ENCODE measurements at places on chromosomes 16 and 17.

- DNase-seq, result no peak
Measured at GRCh38 chr16:86294535-86295196, 215.7 kb upstream of the FOXF1 start.

- peak; percentile 51 for DNase-seq
Measured at GRCh38 chr16:2482708-2483534, 8.0 kb downstream of the TBC1D24 start.

GRCh38 chr16:1530883-1531637 is 2.4 kb upstream of the TMEM204 start:
- DNase-seq, result no peak

DNA sequence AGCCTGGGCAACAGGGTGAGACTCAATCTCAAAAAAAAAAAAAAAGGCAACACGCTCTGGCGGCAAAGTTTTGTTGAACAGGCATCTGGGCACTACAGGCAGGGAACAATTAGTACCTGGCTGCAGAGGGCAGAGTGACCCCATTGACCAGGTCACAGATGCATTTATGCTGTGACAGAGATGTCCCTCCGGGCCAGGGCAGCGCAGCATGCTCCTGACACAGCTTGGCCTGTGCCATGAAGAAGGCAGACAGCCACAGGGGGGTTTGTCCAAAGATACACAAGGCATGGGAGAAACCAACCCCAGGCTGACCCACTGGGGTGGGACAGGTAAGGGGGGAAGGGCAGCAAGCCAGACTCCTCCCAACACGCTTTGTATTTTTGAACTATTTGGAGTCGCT is 7.7 kb upstream of the SRRM2 start:
- DNase-seq, result peak; percentile 10

GRCh38 chr16:49852279-49852678 is 3.6 kb downstream of the ZNF423 start:
- DNase-seq, result no peak

GRCh38 chr16:66428682-66429251 is 1.7 kb downstream of the BEAN1 start:
- no peak for DNase-seq

- no peak for DNase-seq
Measured at GRCh38 chr16:49108611-49109010, 173.0 kb downstream of the CBLN1 start.

DNA sequence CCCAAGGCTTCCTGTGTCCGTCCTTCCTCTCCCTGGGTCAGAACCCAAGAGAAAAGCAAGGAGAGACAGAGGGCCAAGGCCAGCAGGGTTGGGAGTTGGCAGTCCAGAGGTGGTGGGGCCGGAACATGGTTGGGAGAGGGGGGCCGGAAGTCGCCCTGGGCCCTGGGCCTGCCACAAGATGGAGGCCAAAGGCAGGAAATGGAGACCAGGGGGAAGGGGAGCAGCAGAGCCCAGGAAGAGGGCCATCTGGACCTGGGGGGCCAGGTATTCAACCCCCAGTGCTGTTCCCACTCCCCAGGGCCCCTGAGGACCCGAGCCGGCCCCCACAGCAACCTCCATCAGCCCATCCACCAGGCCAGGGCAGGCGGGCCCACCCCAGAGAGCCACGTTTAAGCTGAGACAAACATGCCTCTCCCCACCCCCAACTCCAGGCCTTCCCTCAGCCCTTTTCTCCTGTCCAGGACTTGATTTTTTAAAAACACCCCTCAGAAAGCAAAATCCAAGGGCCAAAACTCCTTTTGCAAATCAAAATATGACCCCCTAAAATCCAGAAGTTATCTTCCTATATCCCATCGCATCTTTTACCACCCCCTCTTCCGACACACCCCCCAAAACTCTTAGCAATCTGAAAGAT is 4.4 kb upstream of the BCL6B start:
- no peak for DNase-seq

- no peak for DNase-seq
Measured at GRCh38 chr16:84670063-84670462, 21.8 kb downstream of the KLHL36 start.

DNA sequence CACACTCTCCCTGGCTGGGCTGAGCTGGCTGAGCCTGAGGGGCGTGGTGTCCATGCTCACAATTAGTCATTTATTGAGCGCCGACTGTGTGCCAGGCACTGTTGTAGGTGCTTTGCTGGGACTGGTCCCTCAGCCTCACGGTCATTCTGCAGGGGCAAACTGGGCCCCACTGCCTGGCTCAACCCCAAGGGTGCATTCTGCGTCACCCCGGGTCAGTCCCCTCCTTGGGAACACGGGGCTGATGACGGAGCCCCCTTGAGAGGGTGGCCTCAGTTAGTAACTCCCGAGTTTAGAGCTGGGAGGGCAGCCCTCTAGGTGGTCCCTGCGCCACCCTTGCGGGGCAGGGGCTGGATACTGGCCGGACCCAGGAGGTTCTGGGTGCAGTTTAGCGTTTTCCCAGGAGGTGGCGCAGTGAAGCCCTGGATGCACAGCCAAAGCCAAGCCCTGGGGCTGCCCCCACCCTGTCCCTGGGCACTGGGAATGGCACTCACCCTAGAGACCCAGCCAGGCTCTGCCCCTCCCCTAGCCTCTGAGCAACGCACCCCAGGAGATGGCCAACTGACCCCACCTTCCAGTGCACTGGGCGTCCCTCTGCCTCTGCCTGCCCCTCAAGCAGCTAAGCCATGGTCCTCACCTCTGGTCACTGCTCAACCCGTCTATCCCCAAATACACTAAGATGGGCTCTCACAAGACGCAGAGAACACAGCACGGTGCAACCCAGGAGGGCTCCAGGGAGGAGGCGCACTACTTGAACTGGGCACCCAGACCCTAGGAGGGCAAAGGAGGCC is 243.2 kb upstream of the GSE1 start:
- peak; percentile 79 for DNase-seq

DNA sequence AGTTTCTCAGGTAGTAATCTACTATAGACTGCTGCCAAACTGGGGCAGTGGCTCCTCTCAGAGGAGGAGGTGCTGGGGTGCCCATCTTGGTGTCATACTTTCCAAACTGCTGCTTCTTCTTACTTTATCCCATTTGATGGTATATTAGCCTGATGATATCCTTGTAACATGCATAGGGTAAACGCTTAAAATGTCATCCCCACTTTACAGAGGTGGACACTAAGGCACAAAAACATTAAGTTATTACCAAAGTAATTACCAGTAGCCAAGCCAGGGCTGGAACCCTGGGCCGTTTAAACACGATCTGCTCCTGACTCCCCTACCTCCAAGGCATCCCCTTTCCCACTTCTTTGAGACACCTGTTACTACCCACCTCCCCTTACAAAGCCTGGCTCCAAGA is 37.8 kb upstream of the CSNK2A2 start:
- no peak for DNase-seq

DNA sequence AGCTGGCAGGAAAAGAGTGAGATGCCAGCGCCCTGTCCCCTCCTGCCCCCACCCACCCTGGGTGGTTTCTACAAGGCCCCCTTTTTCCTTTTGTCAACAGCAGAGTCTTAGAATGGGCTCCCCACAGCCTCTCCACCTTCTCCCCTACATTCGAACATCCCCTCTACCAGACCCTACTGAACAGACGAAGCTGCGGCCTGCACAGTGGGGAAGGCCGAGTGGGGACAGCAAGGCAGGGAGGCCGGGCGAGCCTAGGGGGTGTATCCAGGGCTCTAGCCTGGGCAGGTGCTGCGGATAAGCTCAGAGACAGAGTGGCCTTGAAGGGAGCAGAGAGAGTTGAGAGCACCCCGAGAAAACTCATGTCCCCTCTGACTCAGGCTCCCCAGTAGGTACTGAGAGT is 7.4 kb downstream of the ZACN start:
- DNase-seq, result peak; percentile 12

DNA sequence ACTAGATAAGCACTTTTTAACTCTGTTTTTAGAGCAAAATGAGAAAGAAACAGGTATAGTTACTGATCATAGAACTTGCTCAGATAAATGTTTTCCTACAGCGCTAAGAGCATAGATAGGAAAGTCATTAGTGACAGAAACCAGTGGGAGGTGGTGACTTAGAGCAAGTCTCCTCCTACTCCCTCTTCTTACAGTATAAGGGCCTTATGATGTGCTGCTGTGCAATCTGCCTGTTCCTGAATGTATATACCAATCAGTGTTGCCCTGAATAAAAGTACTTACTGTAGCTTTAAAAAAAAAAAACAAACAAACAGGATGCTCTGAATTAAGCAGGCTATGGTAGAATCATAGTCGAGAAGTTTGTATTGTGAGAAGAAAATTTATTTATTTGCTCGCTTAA is 23.3 kb upstream of the RASL10B start:
- no peak for DNase-seq

- DNase-seq, result no peak
Measured at GRCh38 chr16:7501868-7502267, 169.2 kb downstream of the RBFOX1 start.

DNA sequence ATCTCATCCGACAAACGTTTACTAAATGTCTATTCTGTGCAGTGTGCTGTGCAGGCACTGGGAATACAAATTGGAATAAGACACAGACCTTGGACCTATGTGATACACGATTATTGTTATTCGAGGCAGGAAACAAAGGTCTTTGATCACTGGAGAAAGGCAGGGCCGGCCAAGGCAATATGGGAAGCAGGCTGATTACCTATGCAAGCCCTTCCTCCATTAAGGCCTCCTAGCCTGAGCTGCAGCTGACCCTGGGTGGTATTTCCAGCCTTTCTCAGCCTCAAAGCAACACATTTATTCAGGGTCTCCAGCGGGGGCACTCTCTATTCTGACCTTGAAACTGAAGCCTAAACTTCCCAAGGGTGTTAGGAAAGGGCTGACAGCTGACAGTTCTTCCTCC is 13.4 kb downstream of the ST6GALNAC1 start:
- DNase-seq, result no peak

DNA sequence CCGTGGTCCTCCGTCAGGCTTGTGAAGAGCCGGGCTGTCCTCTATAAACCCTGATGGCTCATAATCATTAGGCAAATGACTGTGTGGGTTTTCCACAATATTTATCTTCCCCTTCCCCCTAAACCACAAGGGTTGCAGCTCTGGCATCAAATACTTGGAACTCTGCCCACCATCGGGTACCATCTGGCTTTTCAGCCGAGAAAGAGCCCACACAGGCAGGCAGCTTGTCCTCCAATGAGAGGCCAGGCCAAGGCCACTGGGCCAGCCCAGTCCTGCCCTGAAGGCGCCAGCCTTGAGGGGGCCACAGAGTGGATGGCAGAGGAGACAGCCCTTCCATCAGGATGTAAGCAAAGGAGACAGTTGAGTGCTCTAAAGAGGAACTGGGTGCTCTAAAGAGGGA is 31.8 kb upstream of the NAT9 start:
- no peak for DNase-seq

DNA sequence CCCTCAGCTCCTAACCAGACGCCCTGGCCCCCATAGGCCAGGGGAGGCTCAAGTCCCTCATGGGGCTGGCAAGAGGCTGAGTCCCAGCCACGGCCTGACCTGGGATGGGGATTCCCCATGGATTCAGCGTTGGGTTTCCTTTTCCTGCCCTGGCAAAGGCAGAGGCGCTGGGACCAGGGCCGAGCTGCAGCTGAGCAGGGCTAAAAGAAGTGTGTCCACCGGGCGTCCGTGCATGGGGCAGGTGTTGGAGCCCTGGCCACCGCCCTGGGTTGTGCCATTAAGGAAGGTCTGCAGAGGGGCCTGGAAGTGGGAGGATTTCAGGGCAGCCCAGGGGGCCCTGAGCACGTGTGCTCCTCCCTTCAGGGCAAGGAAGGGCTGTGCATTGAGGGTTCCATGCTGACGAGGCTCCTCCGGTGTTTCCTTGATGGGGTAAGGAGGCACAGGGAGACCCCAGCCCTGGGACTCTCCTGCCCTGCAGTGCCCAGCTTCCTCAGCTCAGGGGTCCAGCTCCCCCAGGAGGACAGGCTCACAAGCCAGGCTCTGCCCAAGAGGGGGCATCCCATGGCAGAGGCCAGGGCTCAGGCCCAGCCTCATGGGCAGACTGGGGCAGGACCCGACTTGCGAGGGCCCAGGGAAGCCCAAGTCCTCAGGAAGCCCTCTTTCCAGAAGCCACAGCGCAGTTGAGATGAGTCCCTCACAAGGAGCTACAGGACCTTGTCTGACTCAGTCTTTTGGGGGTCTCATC is 10.1 kb downstream of the TBC1D26 start:
- no peak for DNase-seq

DNA sequence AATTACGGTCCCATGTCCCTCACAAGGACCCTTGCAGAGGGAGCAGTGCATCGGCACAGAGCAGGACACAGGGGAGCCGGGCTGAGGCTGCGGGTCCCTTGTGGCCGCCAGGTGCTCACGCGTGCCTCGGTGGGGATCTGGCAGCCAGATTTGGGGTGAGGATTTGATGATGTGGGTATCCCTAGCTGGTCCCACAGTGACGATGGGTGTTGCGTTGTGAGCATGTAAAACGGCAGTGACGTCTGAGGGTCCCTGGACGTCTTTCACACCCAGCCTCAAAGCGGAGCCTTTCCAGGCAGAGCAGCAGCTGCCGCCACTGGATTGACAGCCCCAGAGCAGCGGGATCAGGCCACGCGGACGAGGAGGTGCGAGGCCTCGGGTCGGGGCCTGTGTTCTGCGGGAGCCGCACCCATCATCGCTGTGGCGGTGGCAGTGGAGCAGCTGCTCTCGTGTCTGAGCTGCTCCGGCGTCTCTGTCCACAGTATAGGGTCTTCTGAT is 54.6 kb downstream of the WDR45B start:
- peak; percentile 58 for DNase-seq

- DNase-seq, result no peak
Measured at GRCh38 chr17:14312522-14312921, 11.6 kb downstream of the HS3ST3B1 start.

DNA sequence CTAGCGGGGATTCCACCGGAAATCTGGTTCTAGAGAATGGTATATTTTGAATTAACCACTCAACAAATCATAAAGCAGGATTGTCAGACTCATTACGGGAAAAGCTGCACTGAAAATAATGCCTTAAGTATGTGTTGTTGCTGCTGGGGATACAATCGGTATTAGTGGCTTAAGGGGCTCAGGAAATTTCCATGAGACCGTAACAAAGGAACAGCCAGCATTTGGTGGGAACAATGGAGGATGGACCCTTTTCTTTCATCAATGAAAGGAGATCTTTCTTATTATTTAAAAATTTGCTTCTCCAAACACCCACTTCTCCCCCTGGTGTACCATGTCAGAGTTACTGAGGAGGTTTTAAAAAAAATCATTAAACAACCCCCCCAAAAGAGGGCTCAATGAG is 342.6 kb upstream of the ZFHX3 start:
- DNase-seq, result no peak

DNA sequence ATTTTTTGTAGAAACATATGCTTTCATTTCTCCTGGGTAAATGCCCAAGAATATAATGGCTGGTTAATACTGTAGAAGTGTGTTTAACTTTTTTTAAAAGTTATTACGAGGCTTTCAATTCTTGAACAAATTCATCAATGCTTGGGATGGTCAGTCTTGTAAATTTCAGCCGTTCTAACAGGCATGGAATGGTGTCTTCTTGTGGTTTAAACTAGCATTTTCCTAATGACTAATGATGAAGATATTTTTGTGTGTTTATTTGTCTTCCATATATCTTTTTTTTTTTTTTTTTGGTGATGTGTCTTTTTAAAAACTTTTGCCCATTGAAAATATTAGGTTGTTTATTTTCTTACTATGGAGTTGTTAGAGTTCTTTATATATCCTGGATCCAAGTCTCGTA is 67.1 kb downstream of the MGAT5B start:
- DNase-seq, result no peak

Measured in lower lobe of right lung (tissue), 2 donors.